HTR-8/SVneo (cell line): ENCODE measurements at places on chromosomes 4 and X.

DNA sequence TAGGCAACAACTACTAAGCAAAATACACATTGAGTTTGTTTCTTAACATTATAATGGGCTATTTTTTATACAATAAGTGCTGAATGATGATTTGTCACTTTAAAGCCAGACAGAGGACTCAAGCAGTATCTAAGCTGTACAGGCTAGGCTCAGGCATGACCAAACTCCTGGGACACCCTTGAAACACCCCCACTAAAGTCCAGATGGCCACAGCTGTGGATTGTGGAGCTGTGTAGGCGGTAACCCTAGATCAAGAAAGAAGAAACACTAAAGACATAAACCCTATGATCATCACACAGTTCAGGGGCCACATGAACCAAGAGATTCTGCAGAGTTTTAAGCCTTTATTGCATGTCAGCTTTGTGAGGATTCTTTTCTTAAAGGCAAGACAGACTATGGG, 25.1 kb downstream of the TAB3 start:
- DNase-seq, result no peak

- DNase-seq, result no peak
Measured at GRCh38 chr4:140947506-140947905, 185.8 kb downstream of the RNF150 start.

GRCh38 chr4:36091997-36092396, 152.3 kb downstream of the ARAP2 start:
- no peak for DNase-seq

GRCh38 chr4:146110871-146111485, 64.5 kb upstream of the LSM6 start:
- DNase-seq, result no peak

DNA sequence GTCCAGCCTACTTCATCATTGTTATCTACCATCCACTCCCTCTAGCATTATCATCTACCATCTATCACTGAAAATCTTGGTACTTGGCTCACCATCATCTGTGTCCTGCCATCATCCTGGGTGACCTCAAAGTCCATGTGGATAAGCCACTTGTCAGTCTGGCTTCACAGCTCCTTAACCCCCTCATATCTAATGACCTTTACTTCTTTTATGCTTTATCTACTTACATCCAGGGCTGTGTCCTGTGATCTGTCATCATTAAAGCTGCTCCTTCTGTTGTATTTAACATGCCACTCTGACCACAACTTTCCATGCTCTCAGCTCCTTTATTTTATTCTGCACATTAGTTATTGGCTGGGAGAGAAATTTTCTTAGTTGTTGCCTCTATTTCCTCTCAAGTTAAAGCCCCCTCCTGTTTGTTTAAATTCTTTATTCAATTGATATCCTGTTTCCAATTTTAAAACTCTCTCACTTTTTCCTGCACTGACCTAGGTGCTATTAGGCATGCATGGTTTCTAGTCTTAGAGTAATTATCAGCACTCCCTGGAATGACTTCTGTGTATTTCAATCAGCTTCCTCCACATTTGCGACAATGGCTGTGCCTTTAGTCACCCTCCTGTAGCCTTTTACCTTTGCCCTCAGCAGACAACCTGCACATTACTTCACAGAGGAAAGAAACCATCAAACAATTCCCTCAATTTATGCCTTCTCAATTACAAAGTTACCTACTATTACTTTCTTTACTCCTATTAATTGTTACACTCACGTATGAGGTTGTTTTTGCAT, 8.1 kb upstream of the FABP2 start:
- DNase-seq, result no peak

- DNase-seq, result no peak
Measured at GRCh38 chr4:10384974-10385373, 72.3 kb downstream of the ZNF518B start.
